ENCODE measurements at places on chromosomes 4 and X.

- DNase-seq: no peak
Measured at GRCh38 chr4:94349193-94349592, 6.6 kb upstream of the HPGDS start.

GRCh38 chr4:76489686-76490161, 54.7 kb downstream of the SHROOM3 start:
- DNase-seq: no peak

GRCh38 chrX:134368126-134368525, 91.8 kb upstream of the HPRT1 start:
- no peak for DNase-seq

DNA sequence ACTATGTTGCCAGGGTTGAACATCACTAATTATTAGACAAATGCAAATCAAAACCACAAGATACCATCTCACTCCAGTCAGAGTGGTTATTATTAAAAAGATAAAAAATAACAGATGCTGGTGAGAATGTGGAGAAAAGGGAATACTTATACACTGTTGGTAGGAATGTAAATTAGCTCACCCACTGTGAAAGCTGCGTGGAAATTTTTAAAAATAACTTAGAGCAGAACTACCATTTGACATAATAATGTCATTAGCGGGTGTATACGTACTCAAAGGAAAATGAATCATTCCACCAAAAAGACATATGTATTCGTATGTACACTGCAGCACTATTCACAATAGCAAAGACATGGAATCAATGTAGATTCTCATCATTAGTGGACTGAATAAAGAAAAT, 48.6 kb upstream of the UGT2A1 start:
- DNase-seq: no peak

- no peak for DNase-seq
Measured at GRCh38 chrX:71225009-71225408, 2.0 kb downstream of the GJB1 start.

DNA sequence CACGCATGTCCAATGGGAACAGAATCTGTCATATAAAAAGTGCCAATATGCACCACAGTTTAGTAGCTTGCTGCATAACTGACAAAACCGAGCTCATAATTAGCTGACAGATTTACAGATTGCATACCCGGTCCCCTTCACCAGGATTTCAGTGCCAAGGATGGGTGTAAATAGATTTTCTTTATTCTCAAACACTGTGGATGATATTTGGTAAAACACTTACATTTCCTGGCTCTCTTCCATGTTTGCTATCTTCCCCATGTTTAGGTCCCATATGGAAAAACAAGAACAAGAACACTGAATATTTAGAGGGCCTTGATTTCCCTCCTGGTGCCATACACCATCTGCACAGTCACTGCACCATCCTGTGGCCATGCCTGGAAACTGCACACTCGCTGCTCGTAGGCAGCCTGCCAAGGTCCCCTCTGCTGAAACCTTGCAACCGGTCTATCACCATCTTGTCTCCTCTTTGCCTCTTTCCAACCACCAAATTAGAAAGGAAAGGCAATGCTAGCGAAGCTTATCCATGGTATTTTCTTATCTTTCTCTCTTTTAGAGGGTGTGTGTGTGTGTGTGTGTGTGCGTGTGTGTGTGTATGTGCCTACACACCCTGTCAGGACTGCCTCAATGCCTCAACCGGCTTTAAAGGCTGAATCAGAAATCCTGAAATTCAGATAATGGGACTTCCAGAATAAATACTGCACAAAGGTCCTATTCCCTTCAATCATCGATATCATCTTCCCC, 124.2 kb upstream of the MBNL3 start:
- peak; percentile 70 for DNase-seq

- DNase-seq: no peak
Measured at GRCh38 chr4:10703766-10704429, 19.3 kb upstream of the CLNK start.

DNA sequence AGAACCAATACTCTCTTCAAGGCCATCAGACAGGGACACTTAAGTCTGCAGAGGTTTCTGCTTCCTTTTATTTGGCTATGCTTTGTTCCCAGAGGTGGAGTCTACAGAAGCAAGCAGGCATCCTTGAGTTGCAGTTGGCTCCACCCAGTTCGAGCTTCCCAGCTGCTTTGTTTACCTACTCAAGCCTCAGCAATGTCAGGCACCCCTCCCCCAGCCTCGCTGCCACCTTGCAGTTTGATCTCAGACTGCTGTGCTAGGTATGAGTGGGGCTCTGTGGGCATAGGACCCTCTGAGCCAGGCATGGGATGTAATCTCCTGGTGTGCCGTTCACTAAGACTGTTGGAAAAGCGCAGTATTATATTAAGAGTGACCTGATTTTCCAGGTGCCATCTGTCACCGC, 12.6 kb upstream of the UGT2B15 start:
- no peak for DNase-seq

DNA sequence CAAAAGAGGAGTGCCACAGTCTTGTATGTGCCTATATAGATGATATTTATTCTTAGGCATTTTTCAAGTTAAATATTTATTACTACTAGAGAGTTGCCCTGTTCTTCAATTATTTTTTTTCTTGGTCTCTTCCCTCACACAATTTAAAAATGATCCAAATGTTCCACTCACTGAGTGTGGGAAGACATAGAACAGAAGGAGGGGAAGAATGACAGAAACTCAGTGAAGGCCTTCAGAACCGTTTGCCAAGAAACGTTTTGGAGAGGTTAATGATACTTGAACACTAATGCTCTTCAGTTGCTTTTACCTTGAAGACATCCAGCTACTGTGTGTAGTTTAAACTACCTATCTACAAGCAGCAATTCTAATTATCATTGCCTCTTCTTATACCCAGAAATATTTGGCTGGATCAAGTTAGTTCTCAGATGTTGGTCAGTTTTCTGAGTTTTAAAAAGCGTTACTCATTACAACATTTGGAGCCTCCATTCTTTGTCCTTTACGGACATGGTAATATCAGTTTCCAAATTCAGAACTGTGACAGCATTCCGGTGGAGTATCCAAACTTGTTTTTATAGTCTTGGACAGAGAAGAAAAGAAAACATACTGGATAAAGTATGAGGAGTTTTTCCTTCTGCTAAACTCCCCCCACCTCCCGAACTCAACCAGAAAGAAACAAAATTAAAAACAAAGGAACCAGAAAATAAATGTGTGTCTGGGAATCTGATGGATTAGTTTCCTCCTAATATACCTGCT, 389.7 kb downstream of the SPRY1 start:
- no peak for DNase-seq

- DNase-seq: no peak
Measured at GRCh38 chr4:80431203-80431965, 95.9 kb downstream of the CFAP299 start.

GRCh38 chrX:110440016-110440805, 81.6 kb downstream of the RTL9 start:
- no peak for DNase-seq

GRCh38 chrX:56853436-56853835, 124.4 kb downstream of the NBDY start:
- no peak for DNase-seq

GRCh38 chr4:7254736-7255487, 62.6 kb downstream of the SORCS2 start:
- DNase-seq: no peak

GRCh38 chr4:121183989-121184388, 19.9 kb upstream of the TNIP3 start:
- DNase-seq: no peak

- DNase-seq: no peak
Measured at GRCh38 chr4:159280442-159281172, 177.7 kb downstream of the RAPGEF2 start.

GRCh38 chr4:36064117-36064516, 180.2 kb downstream of the ARAP2 start:
- DNase-seq: no peak

- no peak for DNase-seq
Measured at GRCh38 chr4:22170353-22170752, 221.8 kb upstream of the KCNIP4 start.

- no peak for DNase-seq
Measured at GRCh38 chrX:155148724-155149537, 67.3 kb upstream of the VBP1 start.

GRCh38 chr4:66489783-66490452, 819.6 kb upstream of the EPHA5 start:
- no peak for DNase-seq

- DNase-seq: no peak
Measured at GRCh38 chrX:16347968-16348670, 180.8 kb downstream of the MAGEB17 start.

GRCh38 chrX:48589482-48590162, 7.7 kb upstream of the WDR13 start:
- no peak for DNase-seq

DNA sequence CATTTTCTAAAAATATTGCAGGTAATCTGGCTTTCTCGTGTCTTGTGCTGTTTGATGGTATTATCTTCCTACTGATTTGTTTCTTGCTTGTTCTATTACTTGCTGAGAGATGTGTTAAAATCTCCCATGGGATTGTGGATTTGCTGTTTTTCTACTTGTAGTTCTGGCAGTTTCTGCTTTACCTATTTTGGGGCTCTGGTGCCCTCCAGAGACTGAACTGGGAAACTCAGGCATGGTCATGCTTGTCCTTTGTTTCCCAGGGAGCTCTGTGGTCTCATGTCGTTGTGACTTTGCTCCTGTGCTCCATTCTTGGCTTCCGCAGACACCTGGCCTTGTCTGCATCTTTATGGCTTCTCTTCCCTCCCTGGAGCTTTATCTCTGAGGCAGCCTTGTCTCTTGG, 39.5 kb downstream of the NSD2 start:
- DNase-seq: no peak

DNA sequence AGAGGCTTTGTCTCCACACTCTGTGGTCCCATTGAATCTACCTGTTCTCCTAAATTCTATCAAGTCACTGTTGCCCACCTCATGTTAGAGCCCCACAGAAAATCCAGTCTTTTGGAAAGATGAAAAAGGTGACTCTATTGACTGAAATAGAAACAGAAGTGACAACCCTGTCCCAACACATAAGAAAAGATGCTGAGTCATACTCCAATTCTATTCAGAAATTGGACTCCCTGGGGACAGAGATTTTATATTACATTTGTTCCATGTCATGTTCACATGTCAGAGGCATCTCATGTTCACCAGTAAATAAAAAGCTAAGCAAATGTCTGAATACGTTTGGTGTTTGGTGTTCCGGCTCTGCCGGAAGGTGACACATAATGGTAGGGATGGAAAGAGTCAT, 2.9 kb upstream of the GRPR start:
- no peak for DNase-seq

DNA sequence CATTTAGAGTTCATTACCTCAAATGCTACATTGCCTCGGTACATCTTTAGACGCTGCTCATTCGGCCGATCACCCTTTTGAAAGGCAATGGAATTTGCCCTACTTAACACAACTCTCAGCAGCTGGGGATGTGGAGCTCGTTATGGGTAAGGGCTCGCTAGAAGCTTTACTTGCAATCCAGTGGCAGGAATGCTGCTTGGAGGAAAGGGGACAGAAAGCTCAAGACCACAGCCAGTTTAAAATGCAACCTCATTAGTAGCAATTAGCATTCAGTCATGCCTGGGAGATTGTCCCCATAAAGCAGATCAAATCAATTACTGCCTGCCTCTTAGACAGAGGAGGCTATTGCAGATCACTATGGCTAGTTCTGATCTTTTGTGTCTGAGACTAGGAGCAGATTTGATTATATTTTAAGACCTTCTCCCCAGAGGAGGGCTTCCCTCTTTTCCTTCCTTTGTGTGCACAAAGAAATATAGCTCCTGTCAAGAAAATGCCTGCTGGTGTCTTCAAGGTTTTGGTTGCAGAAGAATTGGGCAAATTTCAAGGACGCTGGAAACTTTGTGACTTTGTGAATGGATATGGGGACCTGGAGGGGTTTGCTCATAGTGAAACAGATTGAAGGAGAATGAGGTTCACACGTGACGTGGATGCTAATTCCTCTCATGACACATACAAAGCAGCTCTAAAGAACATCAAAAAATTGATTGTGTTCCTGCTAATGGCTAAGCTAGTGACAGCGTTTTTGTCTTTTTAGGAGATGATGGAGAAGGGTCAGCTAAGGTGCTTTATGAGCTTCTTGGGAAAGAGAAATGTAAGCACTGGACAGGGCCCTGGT, 237.5 kb upstream of the GLRA2 start:
- no peak for DNase-seq

GRCh38 chr4:186958726-186959350, 235.2 kb upstream of the FAT1 start:
- no peak for DNase-seq

GRCh38 chr4:111499706-111500105, 645.5 kb upstream of the FAM241A start:
- DNase-seq: no peak

DNA sequence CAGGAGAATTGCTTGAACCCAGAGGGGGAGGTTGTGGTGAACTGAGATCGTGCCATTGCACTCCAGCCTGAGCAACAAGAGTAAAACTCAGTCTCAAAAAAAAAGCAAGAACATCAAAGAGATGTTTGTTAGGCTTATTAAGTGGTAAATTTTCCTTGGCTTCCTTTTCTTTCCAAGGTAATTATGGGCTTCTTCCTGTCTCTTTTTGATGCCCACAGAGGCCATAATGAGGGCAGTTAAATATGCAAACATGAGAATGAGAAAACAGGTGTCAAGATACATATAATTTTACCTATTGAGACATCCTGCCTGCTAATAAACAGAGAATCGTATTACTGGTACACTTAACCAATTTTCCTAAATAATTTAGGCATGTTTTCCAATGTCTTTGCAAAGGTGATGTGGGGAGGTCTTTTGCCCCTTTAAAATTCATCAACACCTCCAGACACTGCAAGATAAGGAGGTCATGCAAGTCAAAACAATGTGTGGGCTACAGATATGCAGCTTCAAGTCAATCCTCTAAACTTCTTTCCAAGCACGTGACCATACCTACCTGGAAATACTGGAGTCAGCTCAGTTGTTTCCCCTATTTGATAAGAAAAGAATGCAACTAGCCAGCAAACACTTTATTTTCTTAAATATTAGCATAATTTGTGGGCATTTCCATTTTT, 2.7 kb downstream of the SLC39A8 start:
- no peak for DNase-seq

- no peak for DNase-seq
Measured at GRCh38 chr4:154390324-154390723, 101.3 kb downstream of the DCHS2 start.

DNA sequence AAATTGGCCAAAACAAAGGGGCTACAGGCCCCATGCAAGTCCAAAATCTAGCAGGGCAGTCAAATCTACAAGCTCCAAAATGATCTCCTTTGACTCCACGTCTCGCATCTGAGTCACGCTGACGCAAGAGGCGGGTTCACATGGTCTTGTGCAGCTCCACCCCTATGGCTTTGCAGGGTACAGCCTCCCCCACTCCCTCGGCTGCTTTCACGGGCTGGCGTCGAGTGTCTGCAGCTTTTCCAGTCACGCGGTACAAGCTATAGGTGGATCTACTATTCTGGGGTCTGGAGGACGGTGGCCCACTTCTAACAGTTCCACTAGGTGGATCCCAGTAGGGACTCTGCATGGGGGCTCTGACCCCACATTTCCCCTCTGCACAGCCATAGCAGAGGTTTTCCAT, 99.2 kb upstream of the KCNIP4 start:
- no peak for DNase-seq

- no peak for DNase-seq
Measured at GRCh38 chr4:91447168-91447567, 856.6 kb upstream of the GRID2 start.

Data from sciatic nerve (tissue), 2 donors.